ENCODE measurements at places on chromosomes 5 and 9.

GRCh38 chr5:58902305-58902704 is 319.4 kb downstream of the RAB3C start:
- no peak for DNase-seq

DNA sequence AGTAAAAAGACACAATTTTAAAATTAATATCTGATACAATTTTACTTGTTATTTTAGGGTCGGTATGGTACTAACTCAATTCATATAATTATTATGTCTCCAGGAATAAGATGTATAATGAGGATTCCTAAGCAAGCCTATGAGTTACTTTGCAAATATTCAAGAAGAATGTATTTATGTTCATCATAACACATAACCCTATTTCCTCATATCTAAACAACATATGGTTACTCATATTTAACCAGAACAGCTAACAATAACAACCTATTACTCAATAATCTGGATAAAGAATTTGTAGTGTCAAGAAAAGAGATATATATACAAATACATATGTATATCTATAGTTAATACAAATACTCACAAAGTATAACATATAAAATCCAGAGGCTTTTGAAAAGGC is 285.9 kb downstream of the ARL15 start:
- DNase-seq: no peak

DNA sequence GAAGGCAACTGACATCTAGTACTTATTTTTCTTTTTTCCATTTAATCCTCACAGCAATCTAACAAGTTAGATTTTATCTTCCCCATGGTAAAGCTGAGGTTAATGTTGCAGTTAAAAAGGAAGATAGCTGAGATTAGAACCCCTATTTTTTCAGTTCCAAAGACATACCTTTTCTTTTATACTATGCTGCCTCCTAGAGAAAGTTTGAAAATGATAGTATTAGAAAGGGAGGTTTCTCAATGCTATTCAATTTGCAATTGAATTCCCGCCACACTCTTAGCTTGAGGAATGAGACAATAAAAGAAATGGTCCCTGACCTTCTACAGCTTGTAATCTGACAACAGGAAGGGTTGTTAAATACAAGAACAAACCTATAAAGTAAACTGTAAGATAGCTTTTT is 195.9 kb upstream of the TRIM32 start:
- no peak for DNase-seq

DNA sequence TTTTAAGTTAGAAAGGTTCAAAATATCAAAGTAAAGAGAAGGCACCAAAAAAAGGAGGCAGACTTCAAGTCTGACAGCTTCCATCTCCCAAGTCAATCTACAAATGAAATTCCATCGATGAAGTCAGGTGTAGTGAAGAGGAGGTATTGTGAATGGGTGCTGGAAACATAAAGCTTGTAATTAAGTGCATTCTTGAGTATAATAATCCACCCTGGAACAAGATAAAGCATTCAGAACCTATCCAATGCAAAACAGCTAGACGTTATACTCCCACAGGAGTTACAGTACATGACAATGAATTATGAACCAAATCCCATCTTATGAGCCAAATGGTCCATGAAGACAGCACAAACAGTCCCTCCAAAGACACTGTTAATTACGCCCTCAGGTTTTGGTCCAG is 22.3 kb downstream of the BNC2 start:
- no peak for DNase-seq

- DNase-seq: no peak
Observed at GRCh38 chr9:89525446-89526374, 27.8 kb upstream of the SEMA4D start.

DNA sequence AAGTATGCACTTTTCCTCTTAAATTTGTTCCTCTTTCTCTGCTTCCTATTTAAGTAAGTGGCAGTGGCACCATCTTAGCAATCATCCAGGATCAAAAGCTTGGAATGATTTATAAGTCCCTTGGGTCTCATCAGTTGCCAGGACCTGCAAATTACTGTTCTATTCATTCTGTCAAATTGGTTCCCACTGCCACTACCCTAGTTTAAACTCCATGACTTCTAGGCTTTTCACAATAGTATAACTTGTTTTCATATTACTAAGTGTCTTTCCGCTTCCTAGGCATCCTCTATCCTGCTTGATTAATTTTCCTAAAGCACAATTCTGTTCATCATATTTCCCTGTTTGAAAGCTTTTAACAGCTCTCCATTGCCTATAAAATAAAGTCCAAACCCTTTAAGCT is 363.9 kb upstream of the MEF2C start:
- no peak for DNase-seq

- DNase-seq: no peak
Observed at GRCh38 chr5:11700391-11700790, 203.9 kb downstream of the CTNND2 start.

DNA sequence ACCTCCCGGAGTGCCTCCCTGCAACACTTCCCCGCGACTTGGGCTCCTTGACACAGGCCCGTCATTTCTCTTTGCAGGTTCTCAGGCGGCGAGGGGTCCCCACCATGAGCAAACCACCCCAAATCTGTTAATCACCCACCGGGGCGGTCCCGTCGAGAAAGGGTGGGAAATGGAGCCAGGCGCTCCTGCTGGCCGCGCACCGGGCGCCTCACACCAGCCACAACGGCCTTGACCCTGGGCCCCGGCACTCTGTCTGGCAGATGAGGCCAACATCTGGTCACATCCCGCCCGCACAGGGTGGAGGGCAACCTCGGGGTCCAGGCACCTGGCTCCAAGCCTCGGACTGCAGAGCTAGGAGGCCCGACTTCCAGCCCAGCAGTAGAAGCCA is 776 bp upstream of the TERT start:
- DNase-seq: no peak

DNA sequence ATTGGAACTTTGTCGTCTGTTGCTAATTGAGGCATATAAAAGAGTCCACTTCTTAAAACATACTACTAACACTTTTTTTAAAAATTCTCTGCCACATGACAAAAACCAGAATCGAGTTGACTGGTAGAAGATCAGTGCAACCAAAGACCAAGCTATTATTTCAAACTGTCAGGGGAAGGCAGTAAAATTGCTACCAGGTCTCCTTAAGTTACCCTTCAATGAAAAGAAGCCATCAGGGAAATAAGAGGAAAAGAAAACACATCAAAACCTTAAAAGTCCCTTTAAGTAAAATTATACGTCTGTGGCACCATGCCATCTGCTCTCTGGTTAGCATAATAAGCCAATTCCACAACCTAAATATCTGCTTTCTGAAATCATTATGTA is 9.6 kb downstream of the ZNF608 start:
- DNase-seq: no peak

- DNase-seq: no peak
Observed at GRCh38 chr9:19527663-19528062, 118.9 kb downstream of the ACER2 start.

GRCh38 chr9:112819635-112820496 is 69.3 kb downstream of the SNX30 start:
- no peak for DNase-seq

- DNase-seq: no peak
Observed at GRCh38 chr9:21777701-21778100, 24.7 kb upstream of the MTAP start.

DNA sequence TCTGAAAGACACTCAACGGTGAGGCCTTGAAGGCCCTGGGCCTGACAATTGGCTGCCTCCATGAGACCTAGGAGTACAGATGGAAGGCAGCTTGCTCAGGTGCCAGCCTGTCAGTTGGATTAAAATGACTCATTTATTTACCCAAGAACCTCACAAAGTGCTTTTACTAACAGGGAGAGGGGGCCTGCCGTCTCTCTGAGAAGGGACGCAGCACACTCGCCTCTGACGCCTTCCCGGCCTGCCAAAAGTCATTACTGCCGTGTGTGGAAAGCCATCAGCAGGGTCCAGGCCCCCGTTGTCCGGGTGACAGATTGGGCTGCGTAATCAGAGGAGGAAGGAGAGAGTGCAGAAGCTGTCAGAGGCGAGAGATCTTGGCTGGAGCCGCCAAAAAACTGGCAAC is 32.4 kb downstream of the DDX31 start:
- DNase-seq: no peak

- DNase-seq: no peak
Observed at GRCh38 chr9:15021146-15021545, 110.9 kb upstream of the FREM1 start.

DNA sequence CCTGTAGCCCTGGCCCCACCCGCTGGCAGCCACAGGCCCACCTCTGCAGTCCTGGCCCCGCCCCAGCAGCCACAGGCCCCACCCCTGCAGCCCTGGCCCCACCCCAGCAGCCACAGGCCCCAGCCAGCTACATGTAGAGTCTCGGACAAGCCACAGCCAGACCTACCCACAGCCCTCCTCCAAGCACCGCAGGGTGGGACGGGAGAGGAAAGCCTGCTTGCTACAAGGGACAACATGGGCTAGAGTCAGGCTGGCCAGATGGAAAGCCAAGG is 49.5 kb upstream of the SARDH start:
- no peak for DNase-seq

DNA sequence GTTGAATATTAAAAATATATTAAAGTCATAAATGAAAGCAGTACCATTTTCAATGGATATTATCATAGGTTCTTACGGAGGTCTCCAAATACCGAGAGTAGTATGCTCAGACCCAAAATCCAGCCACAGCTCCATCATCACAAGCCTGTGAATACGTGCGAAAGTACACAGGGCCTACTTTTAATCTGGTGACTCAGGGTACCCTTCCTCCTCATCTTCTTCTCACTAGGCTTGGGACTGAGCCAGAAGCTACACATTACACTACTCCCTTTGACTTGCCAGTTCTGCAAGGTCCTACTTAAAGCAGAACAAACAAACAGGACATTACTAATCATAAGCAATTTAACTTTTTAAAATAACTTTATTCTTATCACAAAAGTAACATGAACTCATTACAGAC is 7.6 kb upstream of the RIC1 start:
- DNase-seq: no peak

GRCh38 chr5:181008136-181008535 is 19.5 kb downstream of the BTNL3 start:
- DNase-seq: no peak

- no peak for DNase-seq
Observed at GRCh38 chr5:98794414-98795080, 21.1 kb downstream of the RGMB start.

GRCh38 chr5:143759396-143760130 is 52.4 kb upstream of the HMHB1 start:
- no peak for DNase-seq

DNA sequence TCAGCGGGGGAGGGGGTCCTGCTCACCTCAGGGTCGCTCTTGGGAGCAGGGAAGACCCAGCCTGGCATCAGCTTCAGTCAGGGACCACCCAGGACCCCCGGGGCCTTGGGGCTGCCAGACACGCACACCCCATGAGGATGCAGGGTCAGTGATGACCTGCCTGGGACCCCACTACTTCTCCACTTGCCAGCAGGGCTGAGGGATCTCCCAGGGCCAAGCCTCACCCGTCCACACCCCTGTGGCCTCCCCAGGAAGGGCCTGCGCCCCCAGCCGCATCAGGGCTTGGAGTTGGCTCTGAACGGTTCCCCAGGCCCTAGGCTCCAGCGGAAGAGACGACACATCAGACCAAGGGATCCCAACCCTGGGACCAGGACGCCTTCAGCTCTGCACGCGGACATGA is 33.7 kb downstream of the SLC12A7 start:
- DNase-seq: no peak

DNA sequence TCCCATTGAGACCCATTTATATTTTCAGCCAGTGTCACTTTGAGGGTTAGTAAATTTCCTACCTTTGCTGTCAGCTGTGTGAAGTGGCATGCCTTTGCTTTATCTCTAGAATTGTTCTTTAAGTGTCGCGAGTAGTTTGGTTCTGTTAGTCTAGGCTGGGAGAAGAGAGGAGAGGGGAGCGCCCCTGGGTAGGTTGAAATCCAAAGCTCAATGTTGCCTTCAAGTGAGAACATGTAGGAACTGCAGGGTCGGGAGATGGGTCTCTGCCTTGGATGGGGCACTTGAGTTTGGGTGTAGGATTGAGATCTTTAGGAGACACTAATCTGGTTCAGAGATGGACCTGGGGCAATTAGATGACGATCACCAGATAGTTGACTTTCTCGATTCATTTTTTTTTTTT is 46.3 kb downstream of the STC2 start:
- no peak for DNase-seq

GRCh38 chr5:151214614-151215545 is 9.0 kb downstream of the CCDC69 start:
- DNase-seq: no peak

DNA sequence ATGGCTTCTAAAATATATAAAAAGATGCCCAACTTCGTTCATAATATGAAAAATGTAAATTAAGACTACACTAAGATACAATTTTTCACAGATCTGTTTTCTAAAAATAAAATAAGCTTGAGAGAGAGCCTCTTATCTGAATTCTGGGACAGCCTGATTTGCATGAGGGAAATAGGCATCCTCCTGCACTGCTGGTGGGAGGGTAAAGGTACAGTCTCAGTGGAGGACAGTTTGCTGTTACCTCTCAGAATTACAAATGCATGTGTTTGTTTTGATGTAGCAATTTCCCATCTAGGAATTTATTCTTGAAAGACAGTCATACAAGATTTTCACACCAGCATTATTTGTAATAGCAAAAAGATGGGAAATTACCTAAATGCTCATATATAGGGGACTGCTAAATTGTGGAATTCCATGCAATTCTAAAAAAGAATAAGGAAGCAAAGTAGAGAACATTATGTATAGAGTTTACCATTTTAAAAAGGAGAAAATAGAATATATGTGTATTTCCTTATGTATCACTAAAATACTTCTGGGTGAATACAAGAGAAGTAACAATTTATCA is 75.7 kb downstream of the ZSWIM6 start:
- no peak for DNase-seq

GRCh38 chr5:178439493-178440180 is 150.6 kb downstream of the COL23A1 start:
- DNase-seq: no peak

DNA sequence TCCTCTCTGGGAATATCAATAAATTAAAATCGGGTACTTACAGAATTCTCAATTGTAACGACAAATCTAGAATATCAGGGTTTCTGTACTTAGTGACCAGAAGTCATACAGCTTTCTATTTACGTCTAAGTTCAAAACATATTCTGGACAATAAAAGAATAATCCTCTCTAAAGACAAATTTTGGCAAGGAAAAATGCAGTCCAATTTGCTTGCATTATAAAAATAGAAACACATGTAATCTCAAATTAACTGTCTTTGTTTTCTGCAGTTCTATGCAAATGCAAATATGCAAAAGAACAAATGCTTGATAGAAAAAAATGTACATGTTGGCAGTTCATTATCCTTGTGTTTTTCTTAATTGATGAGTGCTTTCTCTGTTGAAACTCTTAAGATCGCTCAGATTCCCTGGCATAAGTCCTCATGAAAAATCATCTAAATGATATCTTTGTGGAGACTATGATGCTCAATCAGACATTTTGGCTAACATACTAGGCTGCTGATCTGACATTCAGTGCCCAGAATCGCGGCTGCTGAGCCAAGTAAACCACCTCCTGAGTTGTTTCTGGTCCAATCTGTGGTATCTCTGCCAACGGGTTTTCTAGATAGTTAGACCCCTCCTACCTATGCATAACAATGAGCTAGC is 990.1 kb upstream of the C9orf72 start:
- no peak for DNase-seq

GRCh38 chr5:100792781-100793180 is 110.3 kb downstream of the ST8SIA4 start:
- no peak for DNase-seq

Measured in stimulated activated CD4-positive, alpha-beta T cell treated with anti-CD3 and anti-CD28 coated beads, TNF-alpha, amount 100 ng/mL, for 1 hour (primary cell).